ENCODE measurements at places on chromosomes 11 and 22.

- no peak for DNase-seq
These were observed 77.4 kb upstream of the OR5AK2 start for GRCh38 chr11:56911312-56911711.

- DNase-seq: no peak
These were observed 25.5 kb upstream of the MALAT1 start for GRCh38 chr11:65473278-65473860.

DNA sequence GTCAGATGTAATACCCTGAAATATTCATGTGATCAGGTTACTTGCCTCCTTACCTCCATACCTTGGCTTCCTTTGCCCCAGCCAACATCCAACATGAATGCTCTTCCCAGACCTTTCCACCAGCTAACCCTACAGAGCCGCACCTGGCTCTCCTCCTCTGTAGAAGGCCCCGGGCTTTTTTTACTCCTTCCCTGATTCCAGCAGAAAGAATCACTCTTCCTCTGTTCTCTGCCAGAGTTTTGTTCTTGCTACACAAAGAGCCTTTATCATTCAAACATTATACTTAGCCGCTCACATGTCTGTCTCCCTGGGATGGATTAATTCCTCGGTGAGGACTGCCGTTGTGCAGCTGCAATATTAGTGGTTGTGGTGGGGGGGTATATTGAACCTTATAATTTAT is 116.8 kb upstream of the GRAMD1B start:
- no peak for DNase-seq

DNA sequence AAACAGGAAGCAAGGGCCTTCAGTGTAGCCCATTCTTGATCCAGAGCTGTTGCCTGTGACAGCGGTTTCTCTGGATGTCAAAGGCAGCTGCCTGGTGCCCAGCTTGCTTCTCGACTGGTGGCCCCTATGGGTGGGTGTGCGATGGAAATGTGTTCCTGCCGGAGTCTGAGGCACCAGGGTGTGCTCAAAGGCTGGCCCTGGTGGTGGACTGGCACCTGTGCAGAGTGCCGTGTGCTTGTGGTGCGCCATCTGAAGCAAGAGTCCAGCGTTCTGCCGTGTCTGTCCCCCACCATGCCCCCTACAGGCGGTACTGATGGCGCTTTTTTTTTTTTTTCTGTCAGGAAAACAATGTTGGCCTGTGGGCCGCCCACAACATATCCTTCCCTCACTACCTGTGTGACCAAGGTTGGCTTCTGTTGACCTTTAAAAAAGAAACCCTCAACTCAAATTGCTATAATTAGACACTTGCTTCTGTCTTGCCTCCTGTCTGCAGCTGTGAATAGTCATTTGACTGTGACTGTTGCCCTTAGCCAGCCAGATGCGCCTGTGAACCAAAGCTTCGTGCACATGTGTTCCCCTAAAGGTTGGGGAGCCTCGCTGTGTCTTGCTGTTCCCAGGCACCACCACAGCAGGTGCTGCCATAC is 4.7 kb upstream of the RANBP1 start:
- DNase-seq: no peak

- DNase-seq: no peak
These were observed 29.8 kb downstream of the SIK3 start for GRCh38 chr11:117068303-117068860.
